Esophagus squamous epithelium (tissue), 5 donors: ENCODE measurements at places on chromosomes 1 and 21.

- no peak for DNase-seq
These were observed 553.8 kb upstream of the PRMT6 start for GRCh38 chr1:106502659-106503058.

DNA sequence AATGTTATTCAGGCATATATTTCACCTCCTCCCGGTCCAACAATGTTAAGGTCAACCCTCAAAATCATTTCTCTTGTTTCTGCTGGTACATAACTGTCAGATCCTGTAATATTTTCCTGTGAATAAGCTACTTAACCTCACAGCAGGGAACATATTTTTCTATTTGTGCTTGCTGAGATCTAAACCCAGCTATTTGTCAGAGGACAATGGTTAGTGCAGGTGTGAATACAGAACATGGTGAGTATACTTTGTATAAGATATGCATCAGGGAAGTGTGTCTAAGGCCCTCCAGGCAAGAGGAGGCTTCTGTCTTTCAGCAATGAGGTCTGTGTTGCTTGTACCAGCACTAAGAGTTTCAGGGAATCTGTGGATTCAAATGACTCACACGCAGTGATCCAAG is 970.6 kb downstream of the NCAM2 start:
- no peak for DNase-seq

GRCh38 chr1:151944126-151944856 is 35.0 kb upstream of the THEM4 start:
- no peak for DNase-seq

DNA sequence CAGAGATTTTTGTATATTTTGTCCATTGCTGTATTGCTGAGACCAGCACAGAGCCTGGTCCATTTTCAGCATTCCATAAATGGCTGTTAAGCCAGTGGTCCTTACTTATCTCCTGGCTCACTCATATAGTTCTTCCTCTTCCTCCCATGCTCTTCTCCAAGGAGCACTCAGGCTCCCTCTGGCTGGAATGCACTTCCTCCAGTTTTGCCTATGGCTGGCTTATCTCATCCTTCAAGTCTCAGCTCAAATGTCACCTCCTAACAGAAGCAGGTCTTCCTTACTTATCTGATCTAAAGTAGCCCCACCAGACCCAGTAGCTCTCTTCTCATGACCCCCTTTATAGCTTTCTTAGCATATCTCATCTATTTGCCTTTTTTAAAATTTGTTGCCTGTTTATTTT is 146.9 kb downstream of the SLC30A10 start:
- no peak for DNase-seq

DNA sequence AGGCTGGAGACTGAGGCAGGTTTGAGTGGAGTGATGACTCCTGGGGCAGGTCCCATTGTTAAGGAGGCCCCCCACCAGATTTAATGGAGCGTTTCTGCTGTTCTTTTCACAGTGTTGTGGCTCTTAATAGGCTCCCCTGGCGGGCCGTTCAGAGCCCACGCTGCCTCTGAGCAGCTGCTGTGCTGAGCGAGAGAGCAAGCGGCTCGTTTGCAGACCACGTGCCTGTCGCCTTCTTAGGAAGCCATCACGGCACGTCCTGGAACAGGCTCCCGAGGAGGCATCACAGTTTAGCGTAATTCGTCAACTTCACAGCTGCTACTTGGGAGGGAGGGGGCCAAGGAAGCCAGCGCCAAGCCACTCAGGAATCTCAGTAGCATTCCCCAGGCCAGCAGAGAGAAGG is 70.5 kb upstream of the CTTNBP2NL start:
- DNase-seq: no peak

DNA sequence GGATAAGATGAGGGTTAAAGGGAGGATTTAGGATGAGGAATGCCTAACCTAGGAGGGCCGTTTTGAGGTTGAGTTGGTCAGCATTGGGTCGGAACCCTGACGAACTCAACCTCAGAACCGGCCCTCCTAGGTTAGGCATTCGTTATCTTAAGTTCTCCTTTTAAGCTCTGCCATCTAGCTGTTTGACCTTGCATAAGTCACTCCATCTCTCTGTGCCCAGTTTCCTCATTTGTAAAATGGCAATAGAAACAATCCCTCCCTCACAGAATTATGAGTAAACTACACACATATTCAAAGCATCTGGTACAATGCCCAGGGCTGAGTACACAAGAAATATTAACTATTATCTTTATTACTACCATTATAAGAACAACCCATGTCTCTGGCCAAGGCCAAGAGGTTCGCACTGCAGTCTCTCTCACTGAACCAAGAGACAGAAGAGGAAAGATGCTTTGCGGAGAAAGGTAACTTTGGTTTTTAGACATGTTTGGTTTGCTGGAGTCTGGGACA is 4.8 kb downstream of the ABCB10 start:
- no peak for DNase-seq

GRCh38 chr1:55402142-55402541 is 187.0 kb upstream of the USP24 start:
- DNase-seq: no peak

GRCh38 chr1:26618561-26618960 is 77.3 kb upstream of the ARID1A start:
- DNase-seq: no peak

GRCh38 chr1:184225283-184226099 is 161.3 kb upstream of the C1orf21 start:
- no peak for DNase-seq

DNA sequence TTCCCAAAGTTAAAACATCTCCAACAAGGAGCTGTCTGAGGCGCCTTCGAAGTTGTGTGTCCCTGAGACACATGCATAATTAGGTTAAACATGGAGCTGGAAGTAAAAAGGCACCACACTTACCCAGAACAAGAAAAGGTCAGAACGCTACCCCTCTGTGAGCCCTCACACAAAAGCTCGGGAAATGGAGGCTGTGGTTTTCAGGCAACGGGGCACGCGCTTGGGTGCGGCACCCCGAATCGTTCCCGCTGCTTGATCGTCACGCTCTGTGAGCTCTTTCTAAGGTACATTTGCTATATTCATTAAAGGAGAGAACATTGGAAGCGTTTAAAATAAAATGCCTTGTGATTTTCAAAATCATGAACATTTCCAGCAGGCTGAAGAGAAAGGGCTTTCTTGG is 12.5 kb downstream of the CAPN8 start:
- no peak for DNase-seq

- no peak for DNase-seq
These were observed 31.3 kb downstream of the XKR8 start for GRCh38 chr1:27990920-27991537.

DNA sequence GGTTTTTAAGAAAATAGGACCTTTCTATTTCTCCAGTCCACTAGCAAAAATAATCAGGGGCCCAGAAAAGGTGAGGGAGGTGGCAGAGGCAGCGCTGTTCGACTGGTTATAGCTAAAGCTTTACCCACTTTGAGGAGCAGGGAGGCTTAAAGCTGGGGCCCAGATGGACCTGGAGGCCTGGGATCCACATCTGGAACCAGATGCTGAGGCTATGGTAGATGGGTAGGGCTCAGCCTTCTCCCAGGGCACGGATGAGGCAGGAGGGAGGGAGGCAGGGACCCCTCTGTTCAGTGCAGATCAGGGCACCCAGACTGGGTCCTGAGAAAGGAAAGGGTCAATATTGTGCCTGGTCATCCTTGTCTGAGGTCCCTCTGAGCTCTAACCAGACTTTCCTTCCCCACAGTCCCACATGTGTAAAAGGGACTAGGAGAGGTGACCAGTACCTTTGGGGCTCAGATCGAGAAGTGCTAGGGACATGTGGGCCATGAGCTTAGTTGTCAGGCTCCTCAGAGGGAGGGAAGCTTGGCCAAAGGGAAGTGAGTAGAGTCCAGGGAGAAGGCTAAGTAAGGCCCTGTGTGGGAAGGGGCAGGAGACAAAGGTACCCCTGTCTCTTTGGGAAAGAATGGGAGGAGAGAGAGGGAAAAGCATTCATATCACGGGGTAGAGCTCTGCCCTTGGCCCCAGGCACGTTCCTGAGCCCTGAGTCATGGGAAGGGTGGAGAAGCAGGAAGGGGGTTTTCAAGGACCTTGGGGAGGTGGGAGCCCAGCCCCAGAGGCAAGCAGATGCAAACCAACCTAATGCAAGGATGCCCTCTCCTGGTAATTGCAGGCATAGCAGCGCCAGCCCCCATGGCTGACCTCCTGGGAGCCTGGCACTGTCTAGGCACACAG is 15.4 kb downstream of the LMNA start:
- no peak for DNase-seq

DNA sequence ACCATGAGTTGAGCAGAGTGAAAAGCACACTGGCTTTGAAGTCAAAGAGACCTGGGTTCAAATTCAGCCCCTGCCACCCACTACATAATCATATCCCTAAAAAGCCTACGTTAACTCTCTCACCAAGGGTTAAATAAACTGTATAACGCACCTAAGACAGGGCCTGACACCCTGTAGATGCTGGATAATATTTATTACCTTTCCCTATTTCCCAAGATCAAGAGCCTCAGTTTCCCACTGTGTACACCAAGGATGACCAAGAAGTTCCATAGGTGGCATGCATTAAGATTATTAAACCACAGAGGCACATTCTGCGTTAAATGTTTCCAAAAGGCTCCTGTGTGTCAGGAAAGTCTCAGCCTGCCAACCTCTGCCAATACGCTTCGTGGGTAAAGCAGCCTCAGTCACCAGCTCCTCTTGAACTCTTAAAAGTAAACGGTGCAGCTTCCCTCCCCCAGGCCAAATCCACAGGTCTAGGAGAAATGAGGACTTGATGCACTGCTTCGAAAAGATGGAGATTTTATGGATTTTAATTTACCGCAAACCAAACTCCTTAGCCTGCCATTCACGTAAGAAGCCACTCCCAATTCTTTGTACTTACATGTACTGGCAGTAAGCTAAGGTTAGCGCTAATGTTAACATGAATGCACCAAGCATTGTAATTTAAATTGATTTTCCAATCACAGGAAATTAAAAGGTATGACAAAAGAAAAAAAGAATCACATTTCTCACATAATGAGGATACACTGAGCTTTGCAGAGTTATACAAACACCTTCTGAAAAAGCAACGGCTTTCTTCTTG is 2.6 kb downstream of the USP24 start:
- no peak for DNase-seq

DNA sequence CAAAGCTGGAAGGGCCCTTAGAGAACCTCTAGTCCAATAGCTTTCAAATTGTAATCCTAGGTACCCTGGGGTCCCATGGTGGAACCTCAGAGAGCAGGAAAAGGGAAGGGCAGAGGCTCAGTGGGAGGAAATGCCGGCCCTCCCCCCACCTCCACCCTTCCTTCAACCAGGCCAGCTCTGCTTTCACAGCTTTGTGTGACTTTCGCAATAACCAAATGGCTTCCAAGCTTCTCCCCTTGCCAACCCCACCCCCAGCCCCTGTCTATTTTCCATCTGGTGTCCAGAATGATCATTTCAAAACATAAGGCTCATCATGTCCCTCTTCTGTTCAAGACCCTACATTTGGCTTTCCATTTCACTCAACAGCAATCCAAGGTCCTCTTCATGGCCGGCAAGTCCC is 74.4 kb downstream of the CD58 start:
- no peak for DNase-seq

- DNase-seq: no peak
These were observed 1.1 kb upstream of the GUCA2B start for GRCh38 chr1:42152119-42152518.
